T1000 (cell line): ENCODE measurements at places on chromosomes 6 and 20.

DNA sequence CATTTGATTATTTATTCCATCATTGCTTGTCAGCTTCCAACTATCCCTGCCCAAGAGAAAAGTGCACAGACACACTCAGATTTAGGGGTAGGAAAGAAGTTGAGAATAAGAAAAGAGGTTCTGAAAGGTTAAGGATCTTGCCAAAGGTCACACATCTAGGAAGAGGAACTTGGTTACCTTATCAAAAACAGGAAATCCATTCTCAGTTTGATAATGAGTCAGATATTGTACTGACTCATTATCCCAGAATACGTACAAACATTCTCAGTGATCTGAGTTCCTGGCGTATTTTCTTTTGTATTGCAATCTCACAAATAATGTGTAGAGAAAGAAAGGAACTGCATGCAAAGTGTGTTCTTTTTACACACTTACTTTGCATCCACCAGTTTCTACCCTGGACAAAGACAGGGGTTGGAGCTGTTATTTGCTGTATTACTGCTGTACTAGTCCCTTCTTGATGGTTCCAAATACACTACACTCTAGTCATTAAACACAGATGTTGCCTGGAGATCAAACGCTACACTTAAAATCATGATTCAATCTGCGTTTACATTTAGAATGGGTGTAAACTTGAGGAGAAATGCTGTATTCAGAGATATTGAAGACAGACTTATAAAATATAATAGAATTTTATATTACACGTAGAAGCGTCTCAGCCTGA, 545.7 kb downstream of the PRKN start:
- DNase-seq, result no peak

DNA sequence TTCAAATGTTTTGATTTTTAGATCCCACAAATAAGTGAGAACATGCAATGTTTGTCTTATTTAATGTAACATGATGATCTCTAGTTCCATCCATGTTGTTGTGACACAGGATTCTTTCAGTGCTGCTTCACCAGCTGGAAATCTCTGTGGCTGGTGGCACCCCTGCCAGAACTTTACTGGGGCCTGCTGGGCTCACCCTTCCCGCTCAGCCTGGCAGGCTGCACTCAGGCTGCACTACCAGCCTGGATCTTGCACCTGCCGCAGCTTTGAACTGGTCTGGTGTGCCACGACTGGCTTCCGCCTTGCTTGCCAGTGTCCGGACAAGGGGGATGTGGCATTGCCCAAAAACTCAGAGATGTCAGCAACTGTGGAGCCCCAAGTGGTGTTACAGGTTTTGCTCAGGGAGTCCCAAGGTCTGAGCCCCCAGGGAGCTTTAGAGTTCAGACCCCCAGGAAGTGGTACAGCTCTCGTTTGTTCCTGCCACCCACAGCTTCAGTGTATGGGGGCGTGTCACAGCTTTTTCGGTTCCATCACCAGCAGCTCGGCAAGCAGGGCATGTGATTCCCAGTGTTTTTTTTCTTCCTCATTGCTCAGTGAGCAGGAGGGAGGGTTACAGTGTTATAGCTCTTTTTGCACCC, 72.3 kb upstream of the SYNCRIP start:
- no peak for DNase-seq

GRCh38 chr20:41425180-41425884, 58.7 kb upstream of the EMILIN3 start:
- no peak for DNase-seq

GRCh38 chr6:159999240-159999671, 30.4 kb downstream of the IGF2R start:
- no peak for DNase-seq
